Activated CD8-positive, alpha-beta memory T cell treated with anti-CD3 and anti-CD28 coated beads, Interleukin-2, amount 10 ng/mL, durations not matched to agents 7 days and 5 days (primary cell): ENCODE measurements at places on chromosomes 5 and 9. TPM values are rescaled to one million over a fixed set of nuclear protein-coding genes. Genes with fewer than 3 reads are reported as not detected.

PCDHB10 gene
- total RNA-seq, result not detected

- DNase-seq, result no peak
- no peak overlapping the region for H3K4me3 ChIP-seq
- H3K27ac ChIP-seq, result no peak overlapping the region
- no peaks in the 10 kb centered on the region for H3K36me3 ChIP-seq
Measured at GRCh38 chr5:17434982-17435381, 63.0 kb upstream of the TAF11L2 start.

PLGRKT gene
- total RNA-seq, result 31.5 TPM

GRCh38 chr9:130923611-130924447 lies 15.2 kb downstream of the FIBCD1 start:
- no peak overlapping the region for H3K4me3 ChIP-seq
- peaks cover 11% of the 10 kb centered on the region for H3K27me3 ChIP-seq
- H3K4me1 ChIP-seq, result no peaks in the 10 kb centered on the region
- no peak overlapping the region for H3K27ac ChIP-seq
- DNase-seq, result no peak

GRCh38 chr9:21542787-21543186 lies 60.7 kb upstream of the IFNE start:
- H3K4me1 ChIP-seq, result peaks cover 1% of the 10 kb centered on the region
- no peak overlapping the region for H3K4me3 ChIP-seq

- H3K27ac ChIP-seq, result no peak overlapping the region
- H3K4me3 ChIP-seq, result no peak overlapping the region
- H3K4me1 ChIP-seq, result no peaks in the 10 kb centered on the region
Measured at GRCh38 chr5:124733329-124733650, 13.1 kb downstream of the ZNF608 start.

ROPN1L gene
- 1.1 TPM for total RNA-seq

- H3K27me3 ChIP-seq, result no peaks in the 10 kb centered on the region
- no peaks in the 10 kb centered on the region for H3K36me3 ChIP-seq
- no peak overlapping the region for H3K27ac ChIP-seq
- no peak for DNase-seq
- H3K4me1 ChIP-seq, result no peaks in the 10 kb centered on the region
Measured at GRCh38 chr9:30476826-30477225, 1907.6 kb upstream of the ACO1 start.

SH3PXD2B gene
- total RNA-seq, result 0.06 TPM

- H3K36me3 ChIP-seq, result no peaks in the 10 kb centered on the region
- no peak for DNase-seq
- H3K27me3 ChIP-seq, result no peaks in the 10 kb centered on the region
- no peak overlapping the region for H3K4me3 ChIP-seq
- no peak overlapping the region for H3K27ac ChIP-seq
Measured at GRCh38 chr5:19837536-19838174, 150.3 kb downstream of the CDH18 start.

TAF1L gene
- total RNA-seq, result not detected

GRCh38 chr5:143776951-143777350 lies 35.0 kb upstream of the HMHB1 start:
- H3K27me3 ChIP-seq, result no peaks in the 10 kb centered on the region
- peaks cover 2% of the 10 kb centered on the region for H3K4me1 ChIP-seq
- no peak overlapping the region for H3K27ac ChIP-seq
- no peaks in the 10 kb centered on the region for H3K36me3 ChIP-seq
- H3K4me3 ChIP-seq, result no peak overlapping the region

PCSK5 gene
- 1.1 TPM for total RNA-seq

- no peak for DNase-seq
- no peak overlapping the region for H3K4me3 ChIP-seq
- no peaks in the 10 kb centered on the region for H3K36me3 ChIP-seq
- H3K27ac ChIP-seq, result no peak overlapping the region
Measured at GRCh38 chr5:164052536-164053093, 547.2 kb downstream of the MAT2B start.

GRCh38 chr5:144195448-144195847 lies 24.8 kb downstream of the KCTD16 start:
- no peak overlapping the region for H3K27ac ChIP-seq
- no peaks in the 10 kb centered on the region for H3K36me3 ChIP-seq
- no peak for DNase-seq
- H3K4me3 ChIP-seq, result no peak overlapping the region
- peaks cover 21% of the 10 kb centered on the region for H3K27me3 ChIP-seq
- peaks cover 12% of the 10 kb centered on the region for H3K4me1 ChIP-seq

DNA sequence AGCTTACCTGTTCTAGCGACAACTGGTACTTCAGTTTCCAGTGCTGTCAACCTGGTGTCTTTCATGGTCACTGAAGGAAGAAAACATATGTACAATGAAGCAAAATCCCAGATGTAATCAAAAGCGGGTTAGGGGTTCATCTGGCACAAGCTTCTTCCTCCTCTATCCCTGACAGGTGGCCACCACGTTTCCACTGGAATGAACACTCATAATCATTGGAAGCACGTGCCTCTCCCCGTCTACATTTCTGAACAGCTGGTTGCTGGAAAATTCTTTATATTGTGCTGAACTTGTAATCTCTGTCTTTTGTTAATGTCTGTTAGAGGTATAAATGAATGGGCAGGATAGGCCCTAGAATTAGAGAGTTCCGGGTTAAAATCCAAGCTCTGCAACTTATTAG lies 9.4 kb downstream of the TSC1 start:
- H3K27ac ChIP-seq, result no peak overlapping the region
- H3K27me3 ChIP-seq, result no peaks in the 10 kb centered on the region
- H3K4me1 ChIP-seq, result no peaks in the 10 kb centered on the region
- H3K36me3 ChIP-seq, result peaks cover 10% of the 10 kb centered on the region
- DNase-seq, result no peak
- H3K4me3 ChIP-seq, result no peak overlapping the region

- H3K4me1 ChIP-seq, result peaks cover 55% of the 10 kb centered on the region
- peaks cover 67% of the 10 kb centered on the region for H3K27me3 ChIP-seq
- H3K4me3 ChIP-seq, result no peak overlapping the region
- H3K36me3 ChIP-seq, result peaks cover 20% of the 10 kb centered on the region
- peak; percentile 67 for DNase-seq
Measured at GRCh38 chr5:159409801-159410200, 79.5 kb upstream of the IL12B start.

DNA sequence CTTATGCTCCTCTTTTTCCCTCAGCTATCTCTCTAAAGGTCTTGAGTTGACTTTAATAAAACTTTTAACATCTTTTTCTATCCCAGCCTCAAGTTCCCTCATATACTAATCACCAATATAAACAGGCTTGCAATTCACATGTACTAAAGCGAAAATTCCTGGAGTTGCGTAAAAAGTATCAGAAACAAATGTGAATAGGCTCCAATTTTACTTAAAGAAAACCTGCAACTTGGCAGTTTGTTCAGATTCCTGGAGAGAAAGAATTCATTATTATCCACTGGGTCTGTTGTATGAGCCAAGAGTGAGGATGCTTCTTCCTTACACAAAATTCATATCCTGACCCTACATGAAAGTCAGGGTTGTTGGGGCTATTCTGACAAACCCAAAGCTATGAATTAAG lies 384.2 kb downstream of the DTWD2 start:
- H3K27me3 ChIP-seq, result no peaks in the 10 kb centered on the region
- H3K4me1 ChIP-seq, result no peaks in the 10 kb centered on the region
- no peak for DNase-seq

- H3K27me3 ChIP-seq, result no peaks in the 10 kb centered on the region
- no peak for DNase-seq
- no peak overlapping the region for H3K27ac ChIP-seq
- no peaks in the 10 kb centered on the region for H3K36me3 ChIP-seq
- no peak overlapping the region for H3K4me3 ChIP-seq
- no peaks in the 10 kb centered on the region for H3K4me1 ChIP-seq
Measured at GRCh38 chr5:60362158-60362557, 337.8 kb downstream of the DEPDC1B start.

DNA sequence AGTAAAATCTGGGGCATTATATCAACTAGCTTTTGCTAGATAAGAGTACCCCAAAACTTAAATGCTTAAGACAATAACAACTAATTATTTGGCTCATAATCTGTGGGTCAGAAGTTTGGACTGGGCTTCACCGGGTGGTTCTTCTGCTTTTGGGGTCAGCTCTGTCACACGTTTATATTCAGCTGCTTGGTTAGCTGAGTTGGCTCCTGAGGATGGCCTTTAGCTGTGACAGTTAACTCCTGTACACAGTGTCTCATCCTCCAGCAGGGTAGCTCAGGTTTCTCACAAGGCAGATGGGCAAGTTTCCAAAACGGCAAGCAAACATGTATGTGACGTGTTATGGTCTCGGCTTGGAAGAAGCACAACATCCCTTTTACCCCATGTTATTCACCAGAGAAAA lies 488.2 kb downstream of the TLE4 start:
- no peaks in the 10 kb centered on the region for H3K4me1 ChIP-seq
- no peak for DNase-seq
- H3K4me3 ChIP-seq, result no peak overlapping the region
- H3K27ac ChIP-seq, result no peak overlapping the region
- H3K27me3 ChIP-seq, result no peaks in the 10 kb centered on the region

NEUROG1 gene
- total RNA-seq, result not detected

- no peak for DNase-seq
- no peaks in the 10 kb centered on the region for H3K36me3 ChIP-seq
- no peaks in the 10 kb centered on the region for H3K4me1 ChIP-seq
- no peak overlapping the region for H3K27ac ChIP-seq
- no peak overlapping the region for H3K4me3 ChIP-seq
- H3K27me3 ChIP-seq, result peaks cover 27% of the 10 kb centered on the region
Measured at GRCh38 chr5:73759771-73760170, 133.8 kb downstream of the ARHGEF28 start.

- H3K4me3 ChIP-seq, result no peak overlapping the region
- no peaks in the 10 kb centered on the region for H3K4me1 ChIP-seq
- H3K27ac ChIP-seq, result no peak overlapping the region
- no peak for DNase-seq
Measured at GRCh38 chr9:7370988-7371387, 428.6 kb downstream of the DMAC1 start.

DNA sequence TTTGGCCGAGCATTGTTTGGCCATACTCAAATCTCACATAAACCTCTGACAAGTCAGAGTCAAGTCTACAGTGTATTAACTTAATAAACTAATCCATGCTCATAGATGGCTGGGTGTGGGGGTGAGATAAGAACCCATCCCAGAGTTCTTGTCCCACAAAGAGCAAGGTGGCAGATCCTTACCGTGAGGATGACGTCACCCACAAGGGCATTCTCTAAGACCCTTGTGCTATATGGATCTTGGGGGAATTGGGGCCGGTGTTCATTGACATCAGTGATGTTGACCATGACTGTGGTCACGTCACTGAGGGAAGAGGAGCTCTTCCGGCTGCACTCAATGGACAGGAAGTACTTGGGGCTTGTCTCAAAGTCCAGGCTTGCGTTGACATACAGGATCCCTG lies 62.1 kb downstream of the FAT2 start:
- peaks cover 8% of the 10 kb centered on the region for H3K27me3 ChIP-seq
- H3K27ac ChIP-seq, result no peak overlapping the region
- H3K4me3 ChIP-seq, result no peak overlapping the region
- DNase-seq, result no peak
- H3K36me3 ChIP-seq, result no peaks in the 10 kb centered on the region
- H3K4me1 ChIP-seq, result no peaks in the 10 kb centered on the region

DNA sequence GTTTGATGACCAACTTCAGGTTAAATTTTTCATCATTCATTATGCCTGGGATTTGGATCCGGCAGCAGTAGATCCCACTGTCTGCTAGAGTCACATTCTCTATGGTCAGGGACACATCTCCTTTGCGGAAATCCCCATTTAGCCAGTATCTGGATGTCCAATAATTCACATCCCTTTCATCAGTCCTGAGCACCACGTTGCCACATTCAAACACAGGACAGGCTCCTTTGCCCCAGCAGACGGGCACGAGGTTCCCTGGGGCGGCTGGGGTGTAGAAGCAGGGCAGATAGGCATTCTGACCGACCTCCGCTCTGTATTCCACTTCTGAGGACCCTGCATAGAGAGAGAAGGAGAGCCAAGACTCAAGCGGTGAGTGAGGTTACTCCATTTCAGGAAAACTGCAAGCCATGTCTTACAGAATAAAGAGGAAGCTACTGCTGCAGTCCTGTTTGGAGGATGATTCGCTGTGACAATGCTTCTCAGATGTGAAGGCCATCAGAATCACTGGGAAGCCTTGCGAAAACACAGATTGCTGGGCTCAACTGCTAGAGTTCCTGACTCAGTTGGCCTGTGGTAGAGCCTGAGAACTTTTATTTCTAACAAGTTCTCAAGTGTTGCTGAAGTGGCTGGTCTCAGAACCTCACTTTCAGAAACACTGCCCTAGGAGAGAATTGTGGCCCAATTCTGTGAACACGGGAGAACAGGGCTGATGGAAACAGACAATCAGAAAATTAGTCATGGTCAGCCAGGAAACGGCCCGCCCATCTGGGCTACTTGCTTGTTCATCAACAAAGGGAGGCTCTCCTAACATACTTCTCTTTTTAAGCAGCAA lies 2.0 kb downstream of the HAVCR2 start:
- H3K4me1 ChIP-seq, result peaks cover 61% of the 10 kb centered on the region
- H3K4me3 ChIP-seq, result peak overlapping the region; percentile 88
- peak; percentile 70 for DNase-seq
- H3K27me3 ChIP-seq, result no peaks in the 10 kb centered on the region

- H3K27ac ChIP-seq, result no peak overlapping the region
- no peak for DNase-seq
- H3K4me3 ChIP-seq, result no peak overlapping the region
- no peaks in the 10 kb centered on the region for H3K4me1 ChIP-seq
- H3K36me3 ChIP-seq, result no peaks in the 10 kb centered on the region
- peaks cover 26% of the 10 kb centered on the region for H3K27me3 ChIP-seq
Measured at GRCh38 chr5:38660194-38660668, 103.8 kb upstream of the LIFR start.

GRCh38 chr5:179603308-179603707 lies 20.2 kb downstream of the HNRNPH1 start:
- H3K4me1 ChIP-seq, result peaks cover 10% of the 10 kb centered on the region
- H3K27me3 ChIP-seq, result no peaks in the 10 kb centered on the region
- no peak for DNase-seq
- no peak overlapping the region for H3K4me3 ChIP-seq
- H3K27ac ChIP-seq, result no peak overlapping the region
- H3K36me3 ChIP-seq, result peaks cover 15% of the 10 kb centered on the region

SMAD5 gene
- total RNA-seq, result 16.8 TPM

CACNA1B gene
- not detected for total RNA-seq

C5orf63 gene
- 7.4 TPM for total RNA-seq

CKMT2 gene
- not detected for total RNA-seq

GRCh38 chr9:92760070-92760469 lies 4.6 kb downstream of the BICD2 start:
- no peak overlapping the region for H3K27ac ChIP-seq
- H3K4me3 ChIP-seq, result no peak overlapping the region
- peaks cover 10% of the 10 kb centered on the region for H3K36me3 ChIP-seq
- no peak for DNase-seq
- H3K4me1 ChIP-seq, result peaks cover 35% of the 10 kb centered on the region
